T-helper 2 cell (primary cell): ENCODE measurements at places on chromosomes 1 and 21.

GRCh38 chr21:16676391-16676790, 836.5 kb upstream of the CXADR start:
- no peak for DNase-seq

GRCh38 chr1:34441259-34442069, 264.8 kb downstream of the C1orf94 start:
- DNase-seq = no peak

DNA sequence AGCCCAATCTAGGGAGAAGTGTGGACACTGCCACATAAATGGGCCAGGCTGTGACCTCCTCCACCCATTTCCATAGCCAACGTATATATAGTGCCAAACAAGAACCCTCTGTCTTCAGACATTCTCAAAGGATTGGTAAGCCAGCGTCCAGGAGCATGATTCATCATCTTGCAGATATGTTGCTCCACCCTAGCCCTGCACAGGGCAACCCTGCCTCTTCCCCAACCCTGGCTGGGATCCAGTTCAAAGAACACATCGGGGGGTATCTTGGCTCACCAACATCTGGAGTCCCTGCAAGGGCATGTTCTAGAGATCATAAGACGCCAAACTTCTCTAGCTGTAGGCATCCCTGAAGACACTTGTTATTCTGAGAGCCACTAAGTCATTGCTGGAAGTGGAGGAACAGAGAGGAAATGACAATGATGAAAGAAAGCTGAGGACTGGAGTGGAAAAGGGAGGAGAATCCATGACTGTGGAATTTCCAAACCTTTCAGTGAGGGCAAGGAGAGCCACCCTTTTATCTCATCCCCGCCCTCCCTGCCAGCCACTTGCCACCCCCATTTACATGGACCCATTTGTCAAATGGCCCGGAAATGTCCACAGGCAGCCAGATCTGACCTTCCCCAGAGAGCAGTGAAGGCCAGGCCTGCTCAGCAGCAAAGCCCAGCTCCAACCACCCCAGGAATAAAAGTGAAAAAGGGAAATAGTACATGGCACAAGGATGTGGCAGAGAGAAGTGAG, 144.1 kb upstream of the CTTNBP2NL start:
- DNase-seq = no peak

GRCh38 chr1:104856091-104856490, 1106.4 kb downstream of the AMY1C start:
- no peak for DNase-seq

DNA sequence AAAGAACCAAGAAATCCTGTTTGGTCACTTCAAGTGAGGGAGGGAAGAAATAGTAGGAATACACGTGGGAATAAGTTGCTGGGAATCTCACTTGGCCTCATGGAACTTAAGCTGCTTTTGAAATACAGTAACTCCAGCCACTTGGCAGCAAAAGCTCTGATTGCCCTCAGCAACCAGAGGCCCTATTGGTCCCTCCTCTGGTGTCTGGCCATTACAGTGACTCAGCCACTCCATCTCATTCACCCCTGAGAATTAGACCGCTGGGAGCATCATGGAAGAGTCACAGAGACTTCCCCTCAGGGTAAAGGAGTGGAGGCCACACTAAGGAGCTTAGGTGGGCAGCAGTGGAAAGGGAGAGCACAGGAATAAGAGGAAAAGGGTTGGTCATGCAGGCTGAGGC, 99.6 kb downstream of the ELAVL4 start:
- DNase-seq = no peak

- peak; percentile 65 for DNase-seq
Measured at GRCh38 chr1:7770997-7771822, at the start of gene VAMP3. Gene VAMP3, plus strand, starts transcription at chr1:7771296. Its CDS starts 88 bp downstream, at chr1:7771384.

GRCh38 chr1:58971629-58972140, 187.8 kb upstream of the JUN start:
- DNase-seq = no peak

- DNase-seq = no peak
Measured at GRCh38 chr1:189675712-189676244, 801.9 kb downstream of the BRINP3 start.

GRCh38 chr21:44931137-44931500, 8.7 kb upstream of the SLX9 start:
- no peak for DNase-seq

DNA sequence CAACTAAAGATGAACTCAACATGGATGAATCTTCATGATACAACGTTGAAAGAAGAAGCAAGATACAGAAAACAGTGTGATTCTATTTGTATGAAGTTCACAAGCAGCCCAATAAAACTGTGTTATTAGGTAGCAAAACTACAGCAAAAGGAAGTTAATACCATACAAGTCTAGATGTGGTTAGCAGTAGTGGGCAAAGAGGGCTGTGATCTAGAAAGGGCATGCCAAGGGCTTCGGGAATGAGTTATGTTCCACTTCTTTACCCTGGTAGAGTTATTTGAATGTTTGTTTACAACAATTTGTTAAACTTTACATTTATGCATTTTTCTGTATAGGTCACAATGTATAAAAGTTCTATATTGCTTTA, 9.2 kb downstream of the TNFRSF9 start:
- DNase-seq = no peak

GRCh38 chr1:225748529-225748928, 29.1 kb upstream of the SRP9 start:
- no peak for DNase-seq

GRCh38 chr1:53137729-53138128, 4.7 kb downstream of the SLC1A7 start:
- DNase-seq = no peak

DNA sequence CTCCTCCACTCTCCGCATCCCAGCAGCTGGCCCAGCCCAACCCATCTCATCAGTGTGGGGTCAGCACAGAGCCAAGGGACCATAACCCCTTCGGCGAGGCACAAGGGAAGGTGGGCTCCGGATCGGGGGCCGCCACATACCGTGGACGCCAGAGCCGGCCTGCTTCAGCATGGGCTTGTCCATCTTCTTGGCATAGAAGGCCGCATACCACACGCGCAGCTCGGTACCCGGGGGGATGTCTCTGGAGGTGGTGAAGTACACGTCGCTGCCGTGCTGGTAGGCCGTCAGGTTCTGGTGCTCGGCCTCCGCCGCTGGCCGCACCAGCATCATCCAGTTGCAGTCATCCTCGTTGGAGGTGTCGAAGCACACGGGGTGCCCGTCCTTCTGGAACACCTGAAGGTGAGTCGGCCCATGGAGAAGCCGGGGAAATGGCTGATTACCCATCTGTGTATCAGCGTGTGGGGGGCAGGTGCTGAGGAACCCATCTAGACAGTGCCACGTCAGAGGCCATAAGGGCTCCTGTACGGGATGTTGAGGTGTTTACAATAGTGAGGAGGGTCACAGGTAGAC, 24.6 kb downstream of the PRDM15 start:
- DNase-seq = no peak

GRCh38 chr1:222820171-222820712, 5.4 kb downstream of the DISP1 start:
- no peak for DNase-seq

GRCh38 chr1:247741756-247742155, 3.3 kb downstream of the OR14K1 start:
- no peak for DNase-seq

DNA sequence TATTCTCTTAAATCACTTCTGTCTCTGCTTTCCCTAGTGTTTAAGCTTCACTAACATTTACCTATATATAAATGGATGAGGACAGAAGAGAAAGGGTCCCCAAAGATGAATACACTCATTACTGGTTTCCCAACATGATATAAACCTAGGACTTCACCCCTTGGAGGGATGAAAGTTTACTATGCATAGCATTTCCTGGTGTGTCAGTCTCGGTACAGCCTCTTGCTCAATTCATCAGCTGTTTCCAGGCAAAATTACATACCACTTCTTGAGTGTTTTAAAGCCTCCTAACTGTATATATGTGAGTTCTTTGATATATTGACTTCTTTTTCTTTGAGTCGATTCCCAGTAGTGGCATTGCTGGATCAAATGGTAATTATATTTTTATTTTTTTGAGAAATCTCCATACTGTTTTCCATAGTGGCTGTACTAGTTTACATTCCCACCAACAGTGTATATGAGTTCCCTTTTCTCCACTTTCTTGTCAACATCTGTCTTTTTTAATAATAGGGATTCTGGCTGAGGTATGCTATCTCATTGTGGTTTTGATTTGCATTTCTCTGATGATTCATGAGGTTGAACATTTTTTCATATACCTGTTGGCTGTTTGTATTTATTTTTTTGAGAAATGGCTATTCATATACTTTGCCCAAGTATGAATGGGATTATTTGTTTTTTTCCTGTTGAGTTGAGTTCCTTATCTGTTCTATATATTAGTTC, 259.3 kb upstream of the CACYBP start:
- no peak for DNase-seq

DNA sequence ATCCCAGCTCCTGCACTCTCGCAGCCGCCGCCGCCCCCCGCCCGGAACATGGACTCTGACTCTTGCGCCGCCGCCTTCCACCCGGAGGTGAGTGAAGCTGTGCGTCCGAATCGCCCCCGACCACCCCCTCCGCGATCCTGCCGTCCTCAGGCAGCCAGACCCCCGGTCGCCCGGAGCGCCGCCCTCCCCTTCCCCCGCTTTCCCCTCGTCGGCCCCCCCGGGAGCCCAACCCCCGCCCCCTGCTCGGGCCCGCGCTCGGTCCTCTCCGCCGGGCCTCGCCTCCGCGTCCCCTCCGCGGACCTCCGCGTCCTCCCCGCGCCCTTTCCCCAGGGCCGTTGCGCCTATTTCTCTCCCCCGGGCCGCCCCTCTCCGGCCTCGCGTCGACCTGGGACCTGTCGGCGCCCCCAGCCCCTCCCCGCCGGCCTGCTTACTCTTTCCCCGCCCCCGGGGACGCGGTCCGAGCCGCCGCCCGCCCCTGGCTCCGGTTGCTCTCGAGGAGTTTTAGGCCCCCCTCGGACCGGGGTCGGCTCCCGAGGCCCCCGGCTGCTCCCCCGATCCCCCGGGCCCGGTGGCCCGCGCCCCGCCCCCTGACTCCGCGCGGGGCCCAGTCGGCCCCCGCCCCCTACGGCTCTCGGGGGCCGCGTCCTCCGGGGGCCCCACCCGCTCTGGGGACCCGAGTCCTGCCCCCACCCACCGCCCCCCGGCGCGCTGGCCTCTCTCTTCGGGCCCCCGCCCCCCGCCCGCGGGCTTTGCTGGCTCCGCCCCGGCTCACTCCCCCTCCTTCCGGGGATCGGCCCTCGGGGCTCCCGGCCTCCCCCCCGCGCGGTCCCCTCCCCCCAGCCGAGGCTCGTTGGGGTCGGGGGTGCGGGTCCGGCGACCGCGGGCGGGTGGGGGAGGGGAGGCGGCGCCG, 743 bp downstream of the PHF13 start:
- peak; percentile 42 for DNase-seq

GRCh38 chr1:118618618-118619340, 369.4 kb downstream of the TBX15 start:
- DNase-seq = no peak

DNA sequence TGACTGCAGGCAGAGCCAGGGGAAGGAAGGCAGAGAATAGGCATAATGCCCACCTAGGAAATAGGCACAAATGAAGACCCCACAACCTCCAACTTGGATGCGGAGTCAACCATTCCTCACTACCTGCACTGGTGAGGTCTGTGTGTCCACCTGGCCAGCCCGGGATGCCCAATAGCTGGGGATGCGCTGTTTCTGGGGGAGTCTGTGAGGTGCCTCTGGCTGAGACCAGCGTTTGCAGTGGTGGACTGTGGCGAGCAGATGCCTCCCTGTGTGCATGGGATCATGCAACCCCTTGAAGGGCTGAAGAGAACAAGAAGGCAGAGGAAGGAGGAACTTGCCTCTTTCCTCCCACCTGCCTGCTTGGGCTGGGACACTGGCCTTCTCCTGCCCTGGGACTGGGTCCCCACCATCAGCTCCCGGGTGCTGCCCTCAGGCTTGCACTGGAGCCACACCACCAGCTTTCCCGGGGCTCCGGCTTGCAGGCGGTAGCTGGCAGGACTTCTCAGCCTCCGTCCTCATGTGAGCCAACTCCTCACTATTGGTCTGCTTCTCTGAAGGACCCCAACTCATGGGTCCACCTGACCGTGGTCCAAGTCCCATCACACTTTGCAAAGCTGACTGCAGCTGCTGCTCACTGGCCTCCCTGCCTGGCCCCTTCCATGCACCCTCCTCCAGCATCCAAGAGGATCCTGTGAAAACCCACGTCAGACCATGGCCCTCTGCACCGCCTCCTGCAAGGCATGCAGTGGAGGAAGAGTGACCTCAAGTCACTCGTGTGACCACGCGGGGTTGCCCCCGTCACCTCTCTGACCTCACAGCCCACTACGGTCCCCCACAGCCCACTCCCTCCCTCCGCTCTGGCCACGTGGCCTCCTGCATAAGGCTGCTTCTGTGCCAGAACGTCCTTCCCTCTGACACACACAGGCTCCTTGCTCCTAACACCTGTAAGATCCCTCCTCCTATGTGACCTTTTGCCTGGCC, 2.7 kb upstream of the PDE9A start:
- no peak for DNase-seq

GRCh38 chr1:224592636-224593582, 23.2 kb upstream of the CNIH3 start:
- no peak for DNase-seq

- DNase-seq = no peak
Measured at GRCh38 chr1:198245379-198245778, 88.6 kb downstream of the NEK7 start.

GRCh38 chr1:230629511-230629910, 12.8 kb upstream of the COG2 start:
- no peak for DNase-seq

DNA sequence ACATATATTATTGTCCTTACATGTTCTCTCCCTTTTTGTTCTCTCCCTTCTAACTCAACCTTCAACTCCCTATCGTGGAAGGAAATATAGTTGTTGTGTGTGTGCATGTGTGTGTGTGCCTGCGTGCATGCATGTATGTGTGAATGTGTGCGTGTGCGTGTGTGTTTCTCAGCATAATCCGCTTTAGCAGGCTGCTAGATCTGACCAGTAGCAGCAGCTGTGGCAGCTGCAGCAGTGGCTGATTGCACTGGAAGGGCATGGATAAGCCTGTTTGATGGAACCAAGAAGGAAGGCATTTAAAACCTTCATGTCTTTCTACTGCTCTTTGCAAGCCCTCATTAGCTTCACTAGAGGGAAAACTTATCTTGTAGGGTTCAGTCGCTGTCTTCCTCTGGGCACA, 65.6 kb upstream of the IRF2BP2 start:
- DNase-seq = no peak

- no peak for DNase-seq
Measured at GRCh38 chr1:84918726-84919336, 25.8 kb upstream of the LPAR3 start.

- no peak for DNase-seq
Measured at GRCh38 chr1:222370913-222371675, 176.8 kb downstream of the HHIPL2 start.
